HEK293T (cell line): ENCODE measurements at places on chromosomes 1 and 21.

- no peak for DNase-seq
Observed at GRCh38 chr1:42551180-42551579, 88.1 kb downstream of the CCDC30 start.

GRCh38 chr1:64775113-64775512 is 30.2 kb downstream of the RAVER2 start:
- DNase-seq: no peak

DNA sequence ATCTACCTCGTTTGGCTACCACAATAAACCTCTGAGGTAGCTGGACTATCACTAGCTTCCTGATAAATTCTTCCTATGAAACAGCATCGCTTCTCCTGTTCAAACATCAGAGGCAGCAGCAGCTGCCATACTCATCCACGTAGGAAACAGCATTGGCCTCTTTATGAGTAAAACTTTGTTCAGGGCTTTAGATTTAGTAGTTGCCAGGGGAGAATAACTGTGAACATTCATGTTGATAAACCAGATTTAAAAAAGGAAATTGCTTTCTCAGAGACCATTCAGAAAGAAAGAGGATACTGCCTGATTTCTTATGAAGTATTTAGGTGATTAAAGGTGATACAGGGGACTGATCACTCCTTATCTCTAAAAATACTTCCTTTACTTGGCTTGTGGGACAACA is 7.2 kb downstream of the CEP170 start:
- DNase-seq: no peak

- no peak for DNase-seq
Observed at GRCh38 chr1:225498549-225499136, 70.8 kb upstream of the LBR start.

DNA sequence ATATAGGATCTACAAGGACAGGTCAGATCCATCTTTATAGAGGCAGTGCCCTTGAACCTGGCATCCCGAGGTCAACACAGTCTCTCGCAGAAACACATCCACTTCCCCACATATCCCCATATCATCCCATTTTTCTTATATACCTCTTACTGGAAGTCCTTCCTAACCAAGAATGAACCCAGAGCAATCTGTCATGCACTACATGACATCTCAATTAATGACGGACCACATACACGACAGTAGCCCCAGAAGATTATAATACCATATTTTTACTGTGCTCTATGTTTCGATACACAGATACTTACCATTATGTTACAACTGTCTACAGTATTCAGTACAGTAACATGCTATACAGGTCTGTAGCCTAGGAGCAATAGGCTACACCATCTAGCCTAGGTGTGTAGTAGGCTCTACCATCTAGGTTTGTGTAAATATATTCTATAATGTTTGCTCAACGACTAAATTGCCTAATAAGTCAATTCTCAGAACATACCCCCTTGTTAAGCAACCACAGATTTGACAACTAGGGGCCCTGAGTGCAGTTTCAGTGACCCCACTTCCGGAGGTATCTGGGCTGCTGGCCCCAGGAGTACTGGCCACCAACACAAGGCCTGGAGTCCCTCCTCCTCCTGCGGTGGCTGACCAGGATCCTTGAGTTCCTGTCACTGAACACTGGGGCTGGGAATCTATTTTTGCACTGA is 28.1 kb downstream of the PTPN14 start:
- DNase-seq: no peak

DNA sequence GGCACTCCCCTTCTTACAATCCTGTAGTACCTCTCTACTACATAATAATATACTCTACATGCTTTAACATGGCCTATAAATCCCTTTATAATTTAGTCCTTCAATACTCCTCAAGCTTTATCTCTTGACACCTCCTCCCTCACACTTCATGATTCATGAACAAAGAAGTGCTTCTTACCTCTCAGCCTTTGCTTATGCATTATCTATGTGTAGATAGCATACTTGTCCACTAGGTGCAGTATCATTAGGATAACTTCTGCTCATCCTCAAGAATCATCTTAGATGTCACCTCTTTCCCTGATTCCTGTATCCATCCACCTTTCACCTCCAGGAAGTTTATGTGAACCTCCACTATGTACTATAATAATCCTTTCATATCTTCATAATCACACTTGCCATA is 74.4 kb downstream of the COL24A1 start:
- DNase-seq: no peak

GRCh38 chr1:220380885-220381284 is 108.6 kb upstream of the RAB3GAP2 start:
- DNase-seq: no peak

DNA sequence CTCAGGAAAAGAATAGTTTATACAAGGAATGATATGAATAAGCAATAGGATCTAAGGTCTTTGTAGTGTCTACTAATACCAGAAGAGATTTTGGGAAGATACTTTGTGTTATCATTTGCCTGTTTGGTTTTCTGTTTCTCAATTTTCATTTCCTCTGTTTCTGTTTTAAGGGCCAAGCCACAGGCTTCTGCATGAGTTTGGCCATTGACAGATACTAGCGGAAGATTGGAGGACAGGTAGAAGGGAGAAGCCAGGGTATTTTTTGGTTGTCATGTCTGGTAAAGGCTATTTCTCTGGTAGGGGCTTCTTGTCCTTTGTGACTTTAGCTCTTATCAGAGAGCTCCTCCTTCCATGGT is 51.4 kb downstream of the HS2ST1 start:
- no peak for DNase-seq

DNA sequence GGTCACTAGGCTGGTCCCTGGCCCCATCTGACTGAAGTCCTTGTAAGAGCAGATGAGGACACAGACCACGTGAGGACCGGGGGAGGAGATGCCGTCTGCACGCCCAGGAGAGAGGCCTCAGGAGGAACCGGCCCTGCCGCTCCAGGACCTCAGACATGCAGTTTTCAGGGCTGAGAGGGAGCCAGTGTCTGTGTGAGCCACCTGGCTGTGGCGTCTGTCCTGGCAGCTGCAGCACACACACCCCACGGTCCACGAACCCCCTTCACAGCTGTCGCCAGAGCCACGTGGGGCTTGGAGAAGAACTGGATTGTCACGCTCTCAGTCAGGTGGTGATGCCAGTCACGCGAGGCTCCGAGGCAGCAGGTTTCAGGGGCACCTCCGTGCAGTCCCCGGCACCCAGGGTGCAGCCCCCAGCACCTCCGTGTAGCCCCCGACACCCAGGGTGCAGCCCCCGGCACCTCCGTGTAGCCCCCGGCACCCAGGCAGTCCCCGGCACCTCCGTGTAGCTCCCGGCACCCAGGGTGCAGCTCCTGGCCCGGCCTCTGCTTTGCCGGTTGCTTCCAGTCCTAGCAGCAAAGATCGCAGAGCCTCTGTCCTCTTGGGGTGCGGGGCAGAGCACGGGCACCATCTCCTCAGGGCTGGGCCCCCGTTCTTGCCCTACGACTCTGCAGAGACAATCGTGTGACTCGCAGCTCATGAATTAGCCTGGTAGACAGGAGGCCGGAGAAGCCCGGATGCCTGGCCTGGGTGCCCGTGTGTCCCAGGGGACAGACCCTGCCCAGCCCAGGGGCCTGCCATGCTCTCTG is 19.0 kb upstream of the SUMO3 start:
- DNase-seq: no peak

GRCh38 chr1:157348538-157349480 is 203.5 kb downstream of the FCRL5 start:
- DNase-seq: no peak

DNA sequence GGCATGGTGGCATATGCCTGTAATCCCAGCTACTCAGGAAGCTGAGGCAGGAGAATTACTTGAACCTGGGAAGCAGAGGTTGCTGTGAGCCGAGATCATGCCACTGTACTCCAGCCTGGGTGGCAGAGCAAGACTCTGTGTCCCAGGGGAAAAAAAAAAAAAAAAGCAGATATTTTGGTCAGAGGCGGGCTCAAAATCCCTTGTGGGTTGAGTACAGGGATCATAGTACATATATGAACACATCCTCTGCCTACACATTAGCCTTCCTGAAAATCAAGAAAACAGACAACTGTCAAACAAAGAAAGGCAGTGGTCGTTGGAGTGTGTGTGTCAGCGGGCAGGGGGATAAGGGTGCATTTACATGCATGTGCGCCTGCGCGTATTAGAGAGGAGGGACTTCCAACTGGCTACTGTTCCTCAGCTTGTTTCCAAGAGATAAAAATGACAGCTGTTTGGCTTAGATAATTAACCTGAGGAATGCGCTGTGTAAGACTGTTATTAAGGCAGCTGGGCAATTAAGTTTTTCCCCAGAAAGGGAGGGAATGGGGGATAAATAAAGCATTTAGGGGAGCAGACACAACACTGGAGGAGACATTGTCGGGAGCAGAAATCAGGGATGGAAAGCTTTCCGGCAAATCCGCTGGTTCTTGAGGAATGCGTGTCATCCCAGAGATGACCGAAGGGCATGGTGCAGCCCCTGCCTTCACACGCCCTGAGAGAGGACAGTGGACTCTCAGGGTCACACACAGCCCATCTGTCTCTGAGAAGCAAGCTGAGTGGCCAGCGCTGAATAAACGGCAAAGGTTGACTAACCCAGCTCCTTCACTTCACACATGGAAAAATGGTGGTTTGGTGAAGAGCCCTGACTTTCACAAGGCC is 6.4 kb downstream of the LAMB3 start:
- DNase-seq: no peak

- no peak for DNase-seq
Observed at GRCh38 chr1:156816561-156817328, at the start of gene SH2D2A. SH2D2A (minus strand) TSS chr1:156816848; CDS start chr1:156816708, 140 bp downstream.

- DNase-seq: peak; percentile 28
Observed at GRCh38 chr1:10556430-10557005, 81.8 kb downstream of the PEX14 start.

GRCh38 chr1:147673816-147674215 is 3.5 kb upstream of the ACP6 start:
- DNase-seq: no peak

DNA sequence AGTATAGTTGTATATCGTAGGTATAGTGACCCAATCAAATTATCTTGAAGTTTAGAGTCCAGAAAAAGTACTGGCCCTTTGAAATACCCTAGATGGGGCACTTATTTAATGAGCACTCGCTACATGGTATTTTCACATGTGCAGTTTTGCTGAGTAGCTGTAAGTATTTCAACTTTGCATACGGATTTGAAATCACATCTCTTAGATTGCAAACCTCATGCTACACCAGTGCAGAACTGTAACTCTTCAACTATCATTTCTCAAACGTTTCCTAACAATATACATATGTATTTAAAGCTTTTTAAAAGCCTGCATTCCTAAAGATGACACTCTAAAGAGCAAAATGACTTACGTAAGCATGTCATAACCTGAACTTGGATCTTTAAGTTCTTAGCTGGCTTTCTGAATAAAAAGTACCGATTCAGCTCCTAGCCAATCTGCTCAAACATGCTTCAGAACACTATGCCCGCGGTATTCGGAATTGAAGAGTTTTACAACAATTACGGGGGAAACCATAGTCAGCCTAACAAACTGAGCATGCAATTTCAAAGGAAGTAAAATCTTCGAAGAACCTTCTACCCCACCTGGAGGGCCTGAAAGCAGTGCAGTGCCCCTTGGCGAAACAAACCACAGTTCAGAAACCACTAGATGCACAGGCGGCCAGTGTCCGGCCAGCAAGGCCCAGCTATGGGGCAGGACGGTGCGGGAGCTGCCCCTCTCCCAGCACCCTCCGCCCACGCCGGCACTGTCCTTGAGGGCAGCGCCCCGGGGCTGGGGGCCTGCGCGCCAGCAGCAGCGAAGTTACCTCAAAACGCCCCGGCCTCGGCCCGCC is 863 bp downstream of the FH start:
- no peak for DNase-seq

DNA sequence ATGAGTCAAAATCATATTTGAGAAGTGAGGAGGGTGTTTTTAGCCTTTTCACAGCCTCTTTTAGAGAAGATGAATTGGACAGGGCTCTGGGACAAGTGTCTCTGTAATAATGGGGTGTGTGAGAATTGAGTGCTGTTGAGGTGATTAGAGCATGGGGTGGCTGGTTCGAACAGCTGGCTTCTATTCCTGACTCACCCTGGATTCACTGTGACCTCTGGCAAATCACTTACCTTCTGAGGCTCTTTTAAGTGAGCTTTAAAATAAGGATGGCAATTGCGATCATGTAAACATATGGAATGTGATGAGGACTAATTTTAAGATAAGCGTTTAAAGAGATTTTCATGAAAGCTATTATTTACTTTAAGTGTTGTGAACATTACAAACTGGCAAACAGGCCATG is 243.4 kb downstream of the ADGRL2 start:
- DNase-seq: no peak

DNA sequence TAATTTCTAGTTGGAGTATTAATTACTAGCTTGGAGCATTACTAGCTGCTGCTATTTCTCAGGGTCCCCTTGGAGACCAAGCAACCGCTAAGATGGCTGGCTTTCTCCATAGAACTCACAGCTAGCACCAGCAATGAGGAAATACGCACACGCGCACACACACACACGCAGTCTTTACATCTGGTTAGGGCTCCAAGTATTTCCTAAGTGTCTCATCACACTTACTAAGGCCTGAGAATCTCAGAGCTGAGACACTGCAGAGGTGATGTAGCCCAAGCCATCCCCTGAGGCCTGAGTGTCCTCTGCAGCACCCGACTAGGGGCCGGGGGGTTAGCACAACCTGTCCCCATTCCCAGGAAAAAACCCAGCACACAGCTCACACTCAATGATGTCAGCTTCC is 42.5 kb downstream of the ITPKB start:
- no peak for DNase-seq

GRCh38 chr1:82795508-82796149 is 994.9 kb downstream of the ADGRL2 start:
- DNase-seq: no peak

DNA sequence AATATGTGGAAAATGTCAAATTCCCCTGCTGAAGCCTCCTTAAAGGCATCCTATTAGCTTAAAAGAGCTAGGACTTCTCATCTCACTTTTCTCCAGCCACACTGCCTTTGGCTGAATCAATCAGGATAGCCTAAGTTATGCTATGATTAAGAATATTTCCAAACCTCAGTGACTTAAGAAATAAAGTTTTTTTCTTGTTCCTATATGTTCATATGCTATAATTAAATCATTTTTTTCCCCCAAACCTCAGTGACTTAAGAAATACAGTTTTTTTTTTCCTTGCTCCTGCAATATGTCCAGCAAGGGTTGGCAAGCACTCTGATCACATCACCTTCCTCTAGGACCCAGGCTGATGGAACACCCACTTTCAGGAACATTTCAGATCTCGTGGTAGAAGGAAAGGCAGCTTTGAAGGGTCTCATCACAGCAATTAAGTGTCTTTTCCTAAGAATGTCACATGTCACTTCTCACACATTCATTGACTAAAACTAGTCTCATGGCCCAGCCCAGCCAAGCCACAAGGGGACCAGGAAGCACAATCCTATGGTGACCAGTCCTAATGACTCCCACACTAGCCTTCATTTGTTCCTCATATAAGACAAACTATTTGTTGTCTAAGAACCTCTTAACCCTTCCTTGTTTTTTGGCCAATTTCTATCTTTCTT is 6.3 kb upstream of the JUN start:
- DNase-seq: no peak

GRCh38 chr1:52179073-52179472 is 37.2 kb downstream of the ZFYVE9 start:
- DNase-seq: no peak

GRCh38 chr1:117301901-117302300 is 65.3 kb upstream of the MAN1A2 start:
- DNase-seq: no peak

GRCh38 chr1:108842525-108843181 is 14.2 kb downstream of the AKNAD1 start:
- no peak for DNase-seq

- no peak for DNase-seq
Observed at GRCh38 chr1:184191181-184191621, 139.7 kb downstream of the TSEN15 start.

GRCh38 chr1:206930210-206930798 is 8.6 kb upstream of the FCMR start:
- DNase-seq: no peak

GRCh38 chr1:101237229-101237837 is 514 bp downstream of the S1PR1 start:
- DNase-seq: no peak
